Bronchial epithelial cell (primary cell): ENCODE measurements at places on chromosomes 12 and 14. TPM values are rescaled to one million over a fixed set of nuclear protein-coding genes. Genes with fewer than 3 reads are reported as not detected.

Gene ITGA7
- total RNA-seq = 0.79 and 1.3 TPM in 2 replicates

Gene HCAR1
- under 0.01 and 0.13 TPM in 2 replicates for total RNA-seq

Gene ARHGDIB
- total RNA-seq = 0.53 and 1.2 TPM in 2 replicates

Gene LRCOL1
- not detected in 2 replicates for total RNA-seq

Gene RAPGEF3
- 0.90 and 3.9 TPM in 2 replicates for total RNA-seq

Gene TMBIM4
- total RNA-seq = 29.4 and 29.5 TPM in 2 replicates
